Right lung (tissue), 10 donors: ENCODE measurements at places on chromosomes 6 and 20. TPM values are rescaled to one million over a fixed set of nuclear protein-coding genes. Genes with fewer than 3 reads are reported as not detected.

DNA sequence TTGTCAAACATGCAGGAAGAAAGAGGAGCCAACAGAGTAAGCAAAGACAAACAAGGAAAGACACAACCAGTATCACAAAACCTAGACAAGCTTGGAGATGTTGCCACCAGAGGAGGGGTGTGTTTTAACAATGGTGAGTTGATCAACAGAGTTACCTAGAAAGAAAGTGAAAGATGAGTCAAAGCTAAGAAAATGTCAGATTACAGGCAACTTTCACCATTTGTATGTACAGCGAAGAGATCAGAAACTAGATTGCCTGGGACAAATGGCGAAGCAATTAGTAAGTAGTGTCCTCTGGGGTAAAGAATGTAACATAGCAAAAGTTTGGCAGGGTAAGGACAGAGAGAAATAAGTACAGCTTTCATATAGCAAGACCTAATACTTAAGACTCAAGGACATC lies 51.6 kb upstream of the POU3F2 start:
- DNase-seq = no peak

GRCh38 chr6:137216106-137216505 lies 3.1 kb downstream of the IFNGR1 start:
- DNase-seq = no peak

DNA sequence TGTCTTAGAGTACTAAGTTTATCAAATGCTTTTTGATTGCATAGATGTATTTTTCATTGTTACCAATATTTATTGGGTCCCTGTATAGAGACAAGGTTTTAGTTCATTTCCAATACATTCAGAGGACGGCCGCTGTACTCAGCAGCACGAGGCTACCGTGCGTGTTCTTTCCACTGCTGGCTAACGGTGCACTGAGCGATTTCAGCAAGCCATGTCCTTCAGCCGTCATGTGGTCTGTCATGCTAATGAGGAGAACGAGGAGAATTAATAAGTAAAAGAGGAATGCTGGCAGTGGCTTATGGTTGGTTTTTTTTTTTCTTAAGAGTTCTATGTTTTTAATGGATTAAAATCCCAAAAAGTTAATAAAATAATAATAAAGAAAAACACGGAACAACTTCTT lies 253.6 kb downstream of the ARID1B start:
- DNase-seq = no peak

DNA sequence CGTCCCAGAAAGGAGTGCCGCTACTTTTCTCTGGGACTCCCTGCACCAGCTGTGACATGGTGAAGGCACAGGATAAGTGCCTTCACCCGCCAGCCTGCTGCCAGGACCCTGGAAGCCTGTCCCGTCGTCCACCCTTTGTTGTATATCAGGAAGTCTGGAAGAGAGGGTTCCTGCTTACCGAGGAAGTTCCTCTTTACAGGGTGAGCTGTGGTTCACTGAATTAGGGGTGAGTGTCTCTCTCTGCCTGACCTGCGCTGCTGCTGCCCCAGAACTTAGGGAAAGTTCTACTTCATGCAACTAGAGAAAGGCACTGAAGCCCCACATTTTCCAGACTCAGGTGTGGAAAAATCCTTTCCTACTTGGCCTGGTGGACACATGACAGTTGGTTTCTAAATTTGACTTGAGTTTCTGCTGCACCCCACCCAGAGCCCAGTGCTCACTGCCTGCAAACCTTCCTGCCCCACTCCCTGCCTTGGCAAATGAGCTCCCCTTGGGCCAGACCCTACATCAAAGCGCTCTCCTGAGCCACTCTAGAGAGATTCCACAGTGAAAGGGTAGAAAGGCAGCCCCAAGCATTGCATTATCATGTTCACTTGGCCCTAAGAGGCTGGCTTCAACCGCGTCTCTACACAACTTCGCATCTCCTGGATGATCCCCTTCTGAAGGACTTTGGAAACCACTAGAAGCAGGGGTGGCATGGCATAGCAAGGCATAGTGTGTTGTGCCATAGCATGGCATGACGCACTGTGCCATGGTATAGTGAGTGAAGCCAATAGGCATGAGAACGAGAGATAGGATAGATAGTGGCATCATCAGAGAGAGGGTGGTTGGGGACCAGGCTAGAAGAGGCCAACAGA lies 215.8 kb upstream of the CDYL start:
- DNase-seq = no peak

- DNase-seq = no peak
Measured at GRCh38 chr6:52076791-52077179, 10.6 kb downstream of the PKHD1 start.

DNA sequence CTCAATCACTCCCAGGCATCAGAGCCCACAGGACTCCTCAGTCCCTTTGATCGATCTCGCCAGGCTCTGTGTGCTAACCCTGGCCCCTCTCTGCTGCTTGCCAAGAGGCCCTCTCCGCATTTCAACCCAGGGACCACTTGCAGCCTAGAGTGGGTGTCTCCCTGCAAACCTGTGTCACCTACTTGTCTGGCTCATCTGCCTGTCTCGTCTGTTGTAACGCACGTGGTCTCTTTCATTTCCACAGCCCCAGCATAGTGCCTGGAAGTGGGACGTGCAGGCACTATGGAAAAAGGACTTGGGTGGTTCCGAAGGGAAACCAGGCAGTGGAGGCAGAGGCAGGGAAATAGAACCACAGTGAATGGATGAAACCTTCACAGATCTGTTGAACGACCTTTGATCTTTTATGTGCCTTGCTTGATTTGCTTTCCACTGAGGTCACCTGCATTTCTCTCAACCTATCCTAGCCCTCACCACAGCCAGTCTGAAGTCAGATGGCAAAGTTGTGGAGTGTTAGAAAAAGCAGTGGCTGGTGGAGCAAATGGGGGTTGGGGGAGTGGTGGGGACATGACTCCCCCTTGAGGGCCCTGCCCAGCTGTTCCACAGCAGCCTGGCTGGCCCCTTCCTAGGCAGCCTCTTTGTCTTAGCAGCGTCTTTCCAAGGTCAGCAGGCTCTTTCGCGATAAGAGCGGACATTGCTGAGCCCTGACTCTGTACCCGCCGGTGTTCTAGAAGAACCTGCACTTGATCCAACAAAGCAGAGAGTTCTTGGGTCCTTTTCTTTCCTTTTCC lies 55.8 kb upstream of the TAGAP start:
- DNase-seq = no peak

DNA sequence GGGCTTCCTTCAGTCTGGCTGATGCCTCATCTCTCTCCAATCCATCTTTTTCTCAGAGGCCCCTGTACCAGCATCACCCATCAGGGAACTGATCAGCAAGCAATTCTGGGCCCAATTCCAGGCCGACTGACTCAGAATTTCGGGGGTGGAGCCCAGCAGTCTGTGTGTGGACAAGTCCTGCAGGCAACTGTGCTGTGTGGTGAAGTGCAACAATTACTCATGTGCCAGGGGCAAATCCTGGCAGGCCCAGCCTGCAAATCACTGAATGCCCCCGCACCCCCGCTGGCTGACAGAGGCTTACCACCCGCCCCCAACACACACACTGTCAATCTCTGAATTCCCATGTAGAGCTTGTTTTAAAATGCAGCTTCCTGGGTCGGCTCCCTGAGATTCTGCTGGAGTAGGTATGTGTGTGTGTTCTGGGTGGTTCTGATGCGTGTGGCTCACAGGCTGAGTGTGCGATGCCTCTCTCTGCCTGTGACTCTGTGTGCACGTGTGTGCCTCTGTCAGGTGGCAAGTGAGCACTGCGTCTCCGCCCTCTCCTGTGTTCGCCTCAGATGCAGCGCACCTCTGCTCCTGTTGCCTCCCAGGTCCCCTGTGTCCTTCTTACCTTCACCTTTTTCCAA lies 45.4 kb downstream of the SSR1 start:
- DNase-seq = no peak

DNA sequence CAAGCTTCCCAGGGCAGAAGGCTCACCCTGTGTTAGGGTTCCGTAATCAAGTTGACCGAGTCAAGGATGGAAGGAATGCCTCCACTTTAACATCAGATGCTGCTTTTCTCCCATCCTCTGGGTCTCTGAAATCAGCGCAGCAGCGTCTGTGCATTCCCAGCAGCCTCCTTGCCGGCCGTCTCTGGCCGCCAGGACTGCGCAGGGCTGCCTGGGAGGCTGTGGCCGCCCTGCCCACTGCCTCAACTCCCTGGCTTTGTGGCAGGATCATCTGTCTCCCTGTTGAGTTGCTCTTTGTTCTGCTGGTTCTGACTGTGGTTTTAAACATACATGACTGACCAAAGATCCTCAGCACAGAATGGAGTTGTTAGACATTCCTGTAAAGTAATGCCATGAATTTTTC lies 56.5 kb downstream of the DLL1 start:
- DNase-seq = no peak

- no peak for DNase-seq
Measured at GRCh38 chr6:115947966-115948541, 112.6 kb downstream of the FRK start.

The CD109 gene
- polyA plus RNA-seq = 13.5 TPM

The PDYN gene
- polyA plus RNA-seq = not detected
